Heart left ventricle (tissue), 16 donors: ENCODE measurements at places on chromosomes 16 and 17.
A peak's percentile ranks its signal among the peaks of the same experiment; 100 is the strongest.

- peaks cover 31% of the 10 kb centered on the region for H3K36me3 ChIP-seq
- H3K27ac ChIP-seq = peak overlapping the region; percentile 94
- peak; percentile 87 for DNase-seq
- peaks cover 75% of the 10 kb centered on the region for H3K4me1 ChIP-seq
- H3K4me3 ChIP-seq = peak overlapping the region; percentile 62
- peaks cover 10% of the 10 kb centered on the region for H3K27me3 ChIP-seq
Observed at GRCh38 chr17:2058586-2059546, 4.0 kb downstream of the HIC1 start.

GRCh38 chr16:90032674-90033331, 13.5 kb upstream of the DBNDD1 start:
- H3K27ac ChIP-seq = no peak overlapping the region
- no peak for DNase-seq
- no peaks in the 10 kb centered on the region for H3K27me3 ChIP-seq
- H3K4me1 ChIP-seq = peaks cover 9% of the 10 kb centered on the region
- no peak overlapping the region for H3K4me3 ChIP-seq
- peaks cover 53% of the 10 kb centered on the region for H3K36me3 ChIP-seq

DNA sequence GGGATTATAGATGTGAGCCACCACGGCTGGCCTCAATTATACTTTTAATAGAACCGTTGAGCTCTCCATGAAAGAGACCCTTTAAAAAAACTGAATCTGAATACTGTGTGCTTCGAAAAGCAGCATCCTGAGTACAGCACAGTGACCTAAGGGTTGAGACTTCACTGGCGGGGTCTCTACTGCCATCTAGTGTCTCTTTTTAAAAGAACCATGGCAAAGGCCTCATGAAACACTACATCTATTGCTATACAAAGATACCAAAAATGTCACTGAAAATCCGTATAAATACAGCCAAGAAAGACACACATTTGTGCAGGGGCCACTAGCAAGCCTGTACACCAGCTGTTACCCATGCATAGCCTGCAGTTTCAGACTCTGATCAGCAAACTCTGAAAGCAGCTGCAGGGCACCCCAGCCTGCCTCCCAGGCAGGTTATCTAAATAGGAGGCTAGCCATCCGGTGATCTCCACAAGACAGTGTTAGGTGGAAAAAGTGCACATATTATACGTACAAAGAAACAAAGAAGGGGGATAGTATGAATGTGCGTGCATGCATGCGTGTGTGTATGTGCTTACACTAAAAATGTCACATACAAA, 35.3 kb downstream of the NPLOC4 start:
- H3K4me3 ChIP-seq = no peak overlapping the region
- H3K27ac ChIP-seq = no peak overlapping the region
- H3K27me3 ChIP-seq = no peaks in the 10 kb centered on the region
- peaks cover 2% of the 10 kb centered on the region for H3K36me3 ChIP-seq
- DNase-seq = no peak

DNA sequence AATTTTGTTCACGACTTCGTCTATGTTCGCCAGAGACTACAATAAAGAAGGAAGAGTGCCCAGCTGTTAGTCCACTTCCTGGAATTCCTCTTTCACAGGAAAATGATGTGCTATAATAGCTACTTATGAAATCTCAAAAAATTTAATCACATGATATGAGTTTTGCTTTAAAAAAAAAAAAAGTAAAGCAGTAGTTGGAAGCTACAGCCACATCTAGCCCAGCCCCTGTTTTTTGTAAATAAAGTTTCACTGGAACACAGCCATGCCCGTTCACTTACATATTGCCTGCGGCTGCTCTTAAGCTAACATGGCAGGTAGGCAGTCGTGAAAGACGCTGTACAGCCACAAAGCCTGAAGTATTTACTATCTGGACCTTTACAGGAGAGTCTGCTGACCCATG, 15.3 kb downstream of the VPS53 start:
- H3K36me3 ChIP-seq = peaks cover 10% of the 10 kb centered on the region
- no peaks in the 10 kb centered on the region for H3K27me3 ChIP-seq
- H3K4me3 ChIP-seq = no peak overlapping the region
- no peaks in the 10 kb centered on the region for H3K4me1 ChIP-seq

DNA sequence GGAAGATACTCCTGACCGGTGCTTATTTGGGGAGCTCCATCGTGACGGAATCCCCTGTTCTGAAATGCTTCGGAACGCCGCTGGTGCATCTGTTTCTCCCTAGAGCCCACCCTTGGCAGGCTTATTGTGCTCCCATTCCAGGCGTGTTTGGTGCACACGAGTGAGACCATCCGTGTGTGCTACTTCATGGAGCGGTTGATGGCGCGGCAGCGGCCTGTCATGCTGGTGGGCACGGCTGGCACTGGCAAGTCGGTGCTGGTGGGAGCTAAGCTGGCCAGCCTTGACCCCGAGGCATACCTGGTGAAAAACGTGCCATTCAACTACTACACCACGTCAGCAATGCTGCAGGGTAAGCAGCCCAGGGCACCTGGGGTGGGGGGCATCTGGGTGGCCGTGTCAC, 170.7 kb downstream of the DNAH9 start:
- DNase-seq = no peak
- H3K36me3 ChIP-seq = no peaks in the 10 kb centered on the region
- no peak overlapping the region for H3K27ac ChIP-seq
- no peaks in the 10 kb centered on the region for H3K4me1 ChIP-seq
- no peak overlapping the region for H3K4me3 ChIP-seq

- H3K27me3 ChIP-seq = no peaks in the 10 kb centered on the region
- H3K36me3 ChIP-seq = no peaks in the 10 kb centered on the region
- H3K27ac ChIP-seq = no peak overlapping the region
- H3K4me1 ChIP-seq = no peaks in the 10 kb centered on the region
- DNase-seq = no peak
- no peak overlapping the region for H3K4me3 ChIP-seq
Observed at GRCh38 chr16:12613131-12613991, 190.3 kb downstream of the CPPED1 start.

- no peaks in the 10 kb centered on the region for H3K4me1 ChIP-seq
- no peaks in the 10 kb centered on the region for H3K27me3 ChIP-seq
- no peak overlapping the region for H3K4me3 ChIP-seq
- H3K27ac ChIP-seq = no peak overlapping the region
Observed at GRCh38 chr16:22789281-22789945, 24.5 kb upstream of the HS3ST2 start.

GRCh38 chr16:49716339-49716934, 139.5 kb downstream of the ZNF423 start:
- no peaks in the 10 kb centered on the region for H3K27me3 ChIP-seq
- no peak for DNase-seq
- H3K4me3 ChIP-seq = no peak overlapping the region
- H3K36me3 ChIP-seq = no peaks in the 10 kb centered on the region

DNA sequence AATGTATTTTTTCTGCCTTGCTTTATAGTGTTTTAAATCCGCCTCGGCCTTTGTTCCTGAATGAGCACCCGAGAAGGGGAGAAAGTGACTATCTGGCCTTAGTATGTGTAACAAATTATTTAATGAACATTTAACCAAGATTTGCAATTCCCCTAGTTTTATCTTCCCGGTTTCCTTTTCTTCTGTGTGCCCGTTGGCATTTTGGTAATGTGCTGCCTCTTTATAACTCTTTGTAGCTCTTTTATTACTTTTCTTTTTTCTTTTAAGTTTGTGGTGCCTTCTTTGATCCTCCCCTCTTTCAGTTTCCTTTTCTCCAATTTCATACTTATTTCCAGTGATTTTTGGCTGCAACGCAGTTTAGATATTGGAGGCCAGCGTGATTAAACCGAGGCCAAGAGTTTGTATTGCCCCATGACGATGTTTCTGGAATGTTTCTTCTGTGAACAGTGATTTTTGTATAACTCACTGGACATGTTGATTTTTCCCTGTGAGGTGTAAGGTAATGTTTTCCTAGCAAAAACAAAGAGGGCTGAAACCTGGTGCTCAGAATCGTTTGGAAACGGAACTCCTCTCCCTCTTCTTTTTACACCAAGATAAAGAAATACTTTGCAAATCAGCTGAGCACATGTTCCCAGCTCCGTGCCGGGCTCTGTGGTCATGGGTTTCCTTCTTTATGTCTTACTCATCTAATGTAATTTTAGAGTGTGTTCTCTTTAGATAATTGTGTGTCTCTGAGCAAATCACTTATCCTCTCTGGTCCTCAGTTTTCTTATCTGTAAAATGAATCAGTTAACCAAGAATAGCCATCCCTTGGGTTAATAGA, 344.3 kb downstream of the WWOX start:
- H3K36me3 ChIP-seq = no peaks in the 10 kb centered on the region
- H3K27ac ChIP-seq = no peak overlapping the region
- no peak overlapping the region for H3K4me3 ChIP-seq
- no peaks in the 10 kb centered on the region for H3K27me3 ChIP-seq
- DNase-seq = no peak

DNA sequence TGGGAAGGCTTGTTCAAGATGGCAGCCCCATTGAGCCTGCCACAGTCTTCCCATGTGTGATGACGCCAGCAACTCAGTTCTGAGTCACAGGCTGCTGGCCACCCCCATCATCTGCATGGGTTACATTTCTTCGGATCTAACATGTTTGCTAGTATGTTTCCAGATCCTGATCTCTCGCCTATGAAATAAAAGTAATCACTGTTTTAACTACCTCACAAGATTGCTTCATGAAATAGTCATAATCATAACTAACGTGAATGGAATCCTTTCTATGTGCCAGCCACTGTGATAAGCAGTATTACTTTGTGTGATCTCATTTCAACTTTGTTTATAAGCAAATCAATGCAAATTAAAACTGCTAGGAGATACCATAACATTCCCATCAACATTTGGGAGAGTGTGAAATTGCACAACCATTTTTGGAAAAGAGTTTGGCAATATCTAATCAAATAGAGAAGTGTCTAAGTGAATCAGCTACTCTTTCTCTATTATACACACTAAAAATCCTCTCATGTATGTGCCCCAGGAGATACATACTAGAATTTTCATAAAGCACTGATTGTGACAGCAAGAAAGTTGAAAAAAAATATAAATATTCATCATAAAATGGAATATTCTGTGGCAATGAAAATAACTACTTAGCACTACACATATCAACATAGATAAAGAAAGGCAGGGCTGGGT, 300.2 kb upstream of the IRX5 start:
- H3K27me3 ChIP-seq = no peaks in the 10 kb centered on the region
- no peak overlapping the region for H3K27ac ChIP-seq
- no peaks in the 10 kb centered on the region for H3K4me1 ChIP-seq
- DNase-seq = no peak

- H3K27ac ChIP-seq = peak overlapping the region; percentile 23
- peak overlapping the region; percentile 83 for H3K4me3 ChIP-seq
- no peaks in the 10 kb centered on the region for H3K36me3 ChIP-seq
- no peak for DNase-seq
Observed at GRCh38 chr17:44362949-44363612, 572 bp downstream of the FAM171A2 start.

- no peak overlapping the region for H3K27ac ChIP-seq
- no peak overlapping the region for H3K4me3 ChIP-seq
- H3K27me3 ChIP-seq = no peaks in the 10 kb centered on the region
- H3K36me3 ChIP-seq = no peaks in the 10 kb centered on the region
- H3K4me1 ChIP-seq = no peaks in the 10 kb centered on the region
Observed at GRCh38 chr17:36972186-36972700, 23.5 kb downstream of the AATF start.

DNA sequence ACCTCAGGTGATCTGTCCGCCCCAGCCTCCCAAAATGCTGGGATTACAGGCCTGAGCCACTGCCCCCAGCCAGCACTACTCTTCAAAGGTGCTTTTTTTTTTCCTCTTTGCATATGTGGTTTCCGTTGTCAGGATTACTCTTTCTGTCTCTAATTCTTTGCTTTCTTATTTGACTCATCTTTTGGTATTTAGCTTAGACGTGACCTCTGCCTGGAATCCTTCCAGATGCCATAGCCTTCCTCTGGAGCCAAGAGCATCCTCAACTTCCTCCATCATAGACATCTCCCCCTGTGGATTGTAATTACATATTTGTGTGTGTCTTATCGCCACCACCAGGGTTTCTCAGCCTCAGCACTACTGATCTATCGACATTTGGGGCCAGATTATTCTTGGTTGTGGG, 84.4 kb upstream of the XYLT1 start:
- H3K36me3 ChIP-seq = no peaks in the 10 kb centered on the region
- no peaks in the 10 kb centered on the region for H3K27me3 ChIP-seq
- H3K27ac ChIP-seq = no peak overlapping the region
- H3K4me3 ChIP-seq = no peak overlapping the region
- H3K4me1 ChIP-seq = no peaks in the 10 kb centered on the region

DNA sequence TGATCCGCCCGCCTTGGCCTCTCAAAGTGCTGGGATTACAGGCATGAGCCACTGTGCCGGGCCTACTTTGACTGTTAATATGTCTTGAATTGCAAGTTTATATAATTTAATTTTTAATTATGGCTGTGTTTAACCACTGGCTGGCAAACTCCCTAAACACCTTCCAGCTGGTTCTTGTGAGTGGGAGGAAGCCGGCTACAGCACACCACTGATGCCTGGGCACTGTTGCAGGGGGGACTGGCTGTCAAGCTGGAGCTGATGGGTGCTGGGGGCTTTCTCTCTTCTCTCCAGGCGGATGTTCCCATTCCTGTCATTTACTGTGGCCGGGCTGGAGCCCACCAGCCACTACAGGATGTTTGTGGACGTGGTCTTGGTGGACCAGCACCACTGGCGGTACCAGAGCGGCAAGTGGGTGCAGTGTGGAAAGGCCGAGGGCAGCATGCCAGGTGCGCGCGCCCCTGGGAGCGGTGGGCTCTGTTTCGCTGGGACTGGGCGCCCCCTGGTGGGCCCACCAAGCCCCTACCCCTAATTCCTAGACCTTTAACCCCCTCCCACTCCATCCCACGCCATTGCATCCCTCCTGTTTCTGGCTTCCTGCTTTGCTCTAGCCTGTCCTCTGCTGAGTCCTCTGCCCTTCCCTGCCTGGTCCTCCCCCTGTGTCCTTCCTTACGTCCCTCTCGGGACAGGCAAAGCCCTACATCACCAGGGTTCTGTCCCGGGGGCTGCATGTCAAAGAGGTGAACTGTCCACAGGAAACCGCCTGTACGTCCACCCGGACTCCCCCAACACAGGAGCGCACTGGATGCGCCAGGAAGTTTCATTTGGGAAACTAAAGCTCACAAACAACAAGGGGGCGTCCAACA, 9.5 kb downstream of the TBX21 start:
- H3K27ac ChIP-seq = no peak overlapping the region
- H3K4me1 ChIP-seq = no peaks in the 10 kb centered on the region
- H3K36me3 ChIP-seq = no peaks in the 10 kb centered on the region
- no peak for DNase-seq

GRCh38 chr16:19948186-19949104, 63.8 kb upstream of the GPRC5B start:
- DNase-seq = no peak
- no peak overlapping the region for H3K27ac ChIP-seq
- H3K36me3 ChIP-seq = no peaks in the 10 kb centered on the region
- H3K4me3 ChIP-seq = no peak overlapping the region
